ENCODE measurements at places on chromosomes 6 and 20. TPM values are rescaled to one million over a fixed set of nuclear protein-coding genes. Genes with fewer than 3 reads are reported as not detected.

The BTN1A1 gene
- not detected for total RNA-seq

The ABRACL gene
- 13.9 TPM for total RNA-seq

DNA sequence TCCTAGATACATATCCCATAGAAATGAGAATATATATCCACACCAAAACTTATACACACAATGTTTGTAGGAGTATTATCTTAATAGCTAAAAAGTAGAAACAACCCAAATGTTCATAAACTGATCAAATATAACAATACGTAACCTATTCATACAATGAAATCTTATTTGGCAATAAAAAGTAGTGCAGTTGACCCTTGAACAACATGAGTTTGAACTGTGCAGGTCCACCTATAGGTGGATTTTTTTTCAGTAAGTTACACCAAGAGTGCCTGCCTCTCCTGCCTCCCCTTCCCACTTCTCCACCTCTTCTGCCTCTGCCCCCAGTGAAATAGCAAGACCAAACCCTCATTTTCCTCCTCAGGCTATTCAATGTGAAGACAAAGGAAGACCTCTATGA, 95.2 kb downstream of the AHI1 start:
- no peak for ATAC-seq

The SLC35F1 gene
- 30.4 TPM for total RNA-seq

DNA sequence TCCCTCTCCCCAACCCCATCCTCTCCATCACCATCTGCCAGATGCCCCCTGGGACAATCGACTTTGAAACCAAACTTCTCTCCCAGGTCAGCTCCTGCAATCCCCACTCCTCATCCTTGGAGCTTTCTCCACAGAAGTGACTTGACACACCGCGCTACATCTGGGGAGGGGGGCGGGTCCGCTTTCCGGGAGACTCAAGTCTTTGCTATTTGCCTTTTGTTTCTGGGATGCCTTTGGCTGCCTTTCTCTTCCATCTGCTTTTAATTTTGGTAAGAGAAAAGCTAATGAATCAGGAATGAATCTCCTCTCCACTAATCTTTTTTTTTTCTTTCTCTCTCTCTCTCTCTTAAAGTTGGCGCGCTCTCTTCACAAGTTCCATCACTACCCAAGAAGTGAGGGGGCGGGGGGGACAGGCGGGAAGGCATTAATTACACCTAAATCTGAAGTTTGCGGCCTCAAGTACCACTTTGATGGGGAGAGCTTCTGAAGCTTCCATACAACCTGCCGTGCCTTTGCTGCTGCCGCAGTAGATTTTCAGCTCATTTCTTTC, 664 bp upstream of the TPBG start:
- no peak for ATAC-seq

DNA sequence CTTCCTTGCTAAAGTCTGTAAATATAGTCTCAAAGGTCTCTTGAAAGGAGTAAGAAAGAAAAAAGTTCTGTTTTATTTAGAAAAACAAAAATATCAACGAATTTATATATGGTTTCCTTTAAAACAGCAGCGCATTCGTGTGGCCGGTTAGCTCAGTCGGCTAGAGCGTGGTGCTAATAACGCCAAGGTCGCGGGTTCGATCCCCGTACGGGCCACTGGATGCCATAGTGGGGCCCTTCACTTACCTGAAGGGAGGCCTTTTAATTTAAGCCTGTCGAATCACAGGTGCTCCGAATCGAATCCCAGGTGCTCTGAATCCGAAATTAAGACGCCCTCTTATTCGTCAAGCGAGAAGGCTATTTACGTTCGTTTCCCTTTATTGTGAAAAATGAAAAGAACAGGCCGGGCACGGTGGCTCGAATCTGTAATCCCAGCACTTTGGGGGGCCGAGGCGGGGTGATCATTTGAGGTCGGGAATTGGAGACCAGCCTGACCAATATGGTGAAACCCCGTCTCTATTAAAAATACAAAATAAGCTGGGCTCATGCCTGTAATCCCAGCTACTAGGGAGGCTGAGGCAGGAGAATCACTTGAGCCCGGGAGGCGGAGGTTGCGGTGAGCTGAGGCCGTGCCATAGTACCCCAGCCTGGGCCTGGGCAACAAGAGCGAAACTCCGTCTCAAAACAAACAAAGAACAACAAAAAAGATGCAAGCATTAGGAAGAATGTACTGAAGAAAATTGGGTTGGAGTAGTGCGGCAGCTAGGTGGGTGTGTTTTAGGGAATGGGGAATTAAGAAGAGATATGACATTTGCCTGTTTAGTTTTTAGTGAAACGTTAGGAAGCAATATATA, 195.8 kb upstream of the ZNF184 start:
- ATAC-seq, result peak; percentile 35

GRCh38 chr20:45878076-45878761, 2.8 kb upstream of the ZSWIM1 start:
- ATAC-seq, result no peak

DNA sequence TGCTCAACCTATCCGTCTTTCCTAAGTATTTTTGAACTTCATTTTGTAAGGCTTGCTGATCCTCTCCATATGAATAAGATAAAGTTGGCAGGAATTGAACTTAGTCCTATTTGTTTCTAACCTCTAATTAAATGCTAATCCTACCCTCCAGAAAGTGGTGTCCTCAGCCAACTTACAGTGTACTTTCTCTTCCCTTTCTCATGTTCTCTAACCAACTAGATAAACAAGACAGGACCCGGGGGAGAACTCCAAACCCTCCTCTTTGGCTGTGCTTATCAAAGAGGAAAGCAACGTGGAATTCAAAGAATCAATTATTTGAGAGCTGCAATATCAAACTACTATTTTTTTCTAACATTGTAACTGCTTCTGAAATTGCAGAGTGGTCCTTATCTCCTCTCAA, 56.5 kb upstream of the NRSN1 start:
- no peak for ATAC-seq

The NKX2-2 gene
- 3.8 TPM for total RNA-seq

DNA sequence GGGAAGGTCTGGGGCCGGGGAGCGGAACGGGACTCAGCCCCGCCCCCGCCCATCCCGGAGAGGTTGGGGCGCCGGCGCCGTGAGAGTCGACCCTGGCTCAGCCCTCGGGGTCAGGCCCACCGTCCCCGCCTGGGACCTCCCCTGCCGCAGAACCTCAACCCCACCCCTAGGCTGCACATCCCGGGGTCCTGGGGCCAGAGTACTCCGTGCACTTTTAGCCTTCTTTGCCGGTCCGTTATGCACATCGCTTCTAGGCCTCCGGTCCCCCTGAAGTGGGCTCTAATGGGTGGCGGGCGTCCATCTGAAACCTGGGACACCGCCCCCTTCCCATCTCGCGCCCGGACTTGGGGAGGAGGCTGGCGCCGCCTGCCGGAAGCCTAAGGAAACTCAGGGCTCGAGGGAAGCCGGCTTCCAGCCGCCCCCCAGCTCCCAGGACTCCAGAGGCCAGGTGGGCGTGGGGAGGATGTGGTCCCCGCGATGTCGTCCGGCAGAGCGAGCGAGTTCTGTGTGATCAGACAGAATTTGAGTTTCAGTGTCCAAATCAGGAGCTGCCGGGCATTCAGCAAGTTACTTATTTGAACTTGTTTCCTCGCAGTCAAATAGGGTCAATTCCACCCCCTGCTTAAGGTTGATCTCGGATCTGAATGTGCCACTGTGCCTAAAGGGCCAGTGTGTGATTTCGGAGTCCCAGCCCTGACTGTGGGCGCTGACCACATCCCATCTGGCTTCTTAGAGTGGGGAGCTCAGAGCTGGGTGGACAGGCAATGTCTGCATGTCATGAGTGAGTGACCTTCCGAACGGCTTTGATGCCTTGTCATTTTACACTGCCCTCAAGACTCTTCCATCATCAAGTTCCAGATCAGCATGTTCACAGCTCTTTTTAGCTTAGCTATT, 47.6 kb downstream of the CPXM1 start:
- ATAC-seq, result peak; percentile 7

The PLN gene
- total RNA-seq, result 1.6 TPM

The VSTM2L gene
- total RNA-seq, result 32.2 TPM

The OXT gene
- not detected for total RNA-seq

The PDE7B gene
- 58.7 TPM for total RNA-seq

The EYS gene
- total RNA-seq, result 3.7 TPM

- ATAC-seq, result no peak
Observed at GRCh38 chr6:105510746-105511145, 107.9 kb upstream of the PREP start.

The TUBB2A gene
- 551 TPM for total RNA-seq

DNA sequence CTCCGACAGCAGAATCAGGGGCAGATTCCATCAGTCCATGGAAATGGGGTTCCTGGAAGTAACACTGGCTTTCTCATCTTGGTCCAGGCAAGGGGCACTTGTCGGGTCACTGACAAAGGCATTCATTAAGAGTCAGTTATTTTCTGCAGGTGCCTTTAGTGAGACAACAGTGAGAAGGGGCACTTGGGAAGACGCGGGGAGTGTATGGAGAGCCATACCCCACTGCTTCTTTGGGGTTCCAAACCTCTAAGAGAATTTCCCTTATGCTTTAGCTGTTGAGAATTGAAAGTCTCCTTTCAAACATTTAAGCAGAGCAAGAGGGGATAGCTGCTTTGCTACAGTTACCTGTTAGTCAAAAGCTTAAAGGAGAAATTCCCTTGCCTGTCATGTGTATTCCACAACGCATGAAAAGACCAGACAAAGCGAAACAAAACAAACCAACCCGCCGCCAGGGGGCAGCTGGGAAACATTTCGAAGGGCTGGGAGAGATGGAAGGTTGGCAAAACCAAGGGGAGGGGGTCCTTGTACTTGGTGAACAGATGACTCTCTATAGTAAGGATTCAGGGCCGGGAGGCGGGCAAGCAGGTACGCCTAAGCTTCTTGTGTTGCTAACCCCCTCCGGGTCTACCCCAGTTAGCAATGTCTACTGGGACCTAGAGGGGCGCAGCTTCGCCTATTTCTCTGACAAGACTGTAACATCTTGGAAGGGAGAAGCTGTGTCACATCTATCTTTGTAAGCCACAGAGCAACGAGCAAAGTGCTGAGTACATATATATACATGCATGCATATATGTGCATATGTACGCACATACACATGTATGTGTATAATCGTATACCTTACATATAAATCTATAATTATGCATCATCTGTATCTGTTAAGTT, 474.9 kb upstream of the AGPAT4 start:
- no peak for ATAC-seq

The NCR2 gene
- total RNA-seq, result 0.58 TPM

- no peak for ATAC-seq
Observed at GRCh38 chr20:32672394-32672981, 1.3 kb downstream of the C20orf203 start.

GRCh38 chr20:39468703-39469102, 506.6 kb downstream of the DHX35 start:
- ATAC-seq, result peak; percentile 39

The TMC2 gene
- total RNA-seq, result 0.14 TPM

DNA sequence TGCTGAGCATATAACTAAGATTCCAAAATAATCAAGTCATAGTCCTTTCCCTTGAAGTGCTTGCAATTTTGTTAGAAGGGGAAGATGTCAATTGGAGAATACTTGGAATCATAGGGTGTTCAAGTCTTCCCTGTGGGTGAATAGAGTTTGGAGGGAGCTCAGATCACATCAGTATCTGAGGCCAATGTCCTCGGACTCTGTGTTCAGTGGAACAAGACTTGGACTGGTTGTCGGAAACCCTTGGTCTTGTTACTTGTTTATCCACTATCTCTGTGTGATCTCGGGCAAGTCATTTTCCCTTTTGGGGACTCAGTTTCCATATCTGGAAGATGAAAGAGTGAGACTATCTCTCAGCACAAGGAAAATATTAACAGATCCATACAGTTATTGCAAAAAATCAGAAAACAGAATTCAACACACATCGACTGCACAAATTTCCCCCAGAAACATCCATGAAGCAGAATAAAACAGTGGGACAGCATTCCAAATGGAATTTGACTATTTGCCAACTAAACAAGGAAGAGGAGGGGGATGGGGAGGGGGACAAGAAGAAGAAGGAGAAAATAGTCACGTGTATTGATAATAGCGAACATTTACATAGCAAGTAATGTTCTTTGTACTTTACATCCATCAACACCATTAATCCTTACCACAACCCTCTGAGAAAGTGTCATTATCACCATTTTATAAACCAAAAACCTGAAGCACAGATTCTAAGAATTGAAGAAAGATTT, 3.9 kb upstream of the EDEM2 start:
- no peak for ATAC-seq

GRCh38 chr6:12436683-12437082, 146.5 kb downstream of the EDN1 start:
- no peak for ATAC-seq

- ATAC-seq, result peak; percentile 95
Observed at GRCh38 chr6:121260651-121261102, 73.6 kb downstream of the TBC1D32 start.

GRCh38 chr6:121826156-121826810, 390.8 kb downstream of the GJA1 start:
- ATAC-seq, result peak; percentile 78

The TOX2 gene
- total RNA-seq, result 6.0 TPM

The MATN4 gene
- total RNA-seq, result 0.31 TPM

DNA sequence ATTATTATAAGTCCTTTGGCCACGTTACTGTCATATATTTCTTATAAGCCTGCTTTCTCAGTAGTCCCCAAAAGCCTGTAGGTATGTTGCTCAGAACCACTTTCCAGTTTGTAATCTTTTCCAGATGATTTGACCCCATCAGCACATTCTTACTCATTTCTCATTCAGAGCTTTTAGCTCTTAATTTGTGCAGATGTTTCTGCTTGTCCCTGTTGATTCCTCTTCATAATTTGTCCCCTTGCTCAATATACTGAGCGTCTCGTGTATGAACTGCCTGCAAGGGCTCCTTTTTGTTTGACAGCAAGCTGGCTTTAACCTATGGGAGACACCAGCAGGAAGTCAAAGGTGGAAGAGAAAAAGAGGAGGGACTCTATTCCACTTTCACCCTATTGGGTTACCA, 733.8 kb upstream of the GJE1 start:
- ATAC-seq, result no peak

The GNL1 gene
- 31.5 TPM for total RNA-seq

DNA sequence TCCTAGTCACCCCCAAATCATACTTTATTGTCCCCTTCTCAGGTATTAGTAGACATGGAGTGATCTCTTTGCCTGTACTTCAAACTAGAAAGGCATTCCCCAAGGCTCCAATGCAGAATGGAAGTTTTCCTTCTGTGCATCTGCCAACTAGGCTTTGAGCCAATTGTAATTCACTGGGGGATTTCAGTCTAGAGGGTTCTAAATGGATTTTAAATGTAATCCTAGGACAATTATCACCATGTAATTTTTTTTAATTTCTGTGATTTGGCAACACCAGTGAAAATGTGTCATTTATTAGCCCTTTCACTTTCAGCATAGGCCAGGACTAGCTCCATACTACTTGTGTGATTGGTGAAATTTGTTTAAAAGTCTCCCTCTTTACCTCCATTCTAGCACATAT, 557.6 kb upstream of the MARCKS start:
- no peak for ATAC-seq

- ATAC-seq, result peak; percentile 8
Observed at GRCh38 chr6:32177183-32177787, 920 bp upstream of the RNF5 start.

The HLA-G gene
- total RNA-seq, result not detected

The IRAK1BP1 gene
- 3.1 TPM for total RNA-seq
